Right kidney (tissue), 9 donors: ENCODE measurements at places on chromosomes 5 and 9.

- no peak for DNase-seq
Measured at GRCh38 chr9:107224252-107224651, 58.8 kb upstream of the RAD23B start.

DNA sequence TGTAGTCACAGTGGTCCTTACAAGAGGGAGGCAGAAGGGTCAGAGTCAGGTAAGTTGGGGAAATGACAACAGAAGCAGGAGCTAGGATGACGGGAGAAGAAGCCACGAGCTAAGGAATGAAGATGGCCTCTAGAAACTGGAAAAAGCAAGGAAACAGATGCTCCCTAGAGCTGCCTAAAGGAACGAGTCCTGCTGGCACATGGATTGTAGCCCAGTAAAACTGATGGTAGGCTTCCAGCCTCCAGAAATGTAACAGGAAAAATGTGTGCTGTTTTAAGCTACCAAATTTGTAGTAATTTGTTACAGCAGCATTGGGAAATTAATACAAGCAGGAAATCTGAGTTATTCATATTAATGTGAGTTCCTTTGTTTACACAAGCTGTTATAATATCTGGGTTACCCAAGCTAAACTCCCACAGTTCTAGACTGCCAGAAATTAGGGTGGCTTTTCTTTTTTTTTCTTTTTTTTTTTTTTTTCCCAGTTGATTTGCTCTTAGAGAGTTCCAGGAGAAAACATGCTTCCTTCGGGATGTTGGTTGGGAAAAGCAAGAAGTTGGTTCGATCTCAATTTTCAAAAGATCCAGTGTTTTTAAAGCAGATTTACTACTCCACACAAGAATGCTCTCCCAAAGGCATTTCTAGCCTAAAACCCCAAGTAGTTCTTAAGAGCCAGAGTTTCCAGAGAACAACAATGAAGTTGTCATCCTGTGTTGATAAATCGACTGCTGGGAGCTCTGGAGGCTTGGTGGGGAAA lies 400.0 kb upstream of the SLC24A2 start:
- DNase-seq = no peak

GRCh38 chr9:70801181-70801829 lies 320.1 kb downstream of the TRPM3 start:
- DNase-seq = no peak

GRCh38 chr5:14410394-14411201 lies 171.0 kb upstream of the OTULINL start:
- no peak for DNase-seq

GRCh38 chr9:13410566-13411031 lies 131.1 kb upstream of the MPDZ start:
- DNase-seq = no peak

DNA sequence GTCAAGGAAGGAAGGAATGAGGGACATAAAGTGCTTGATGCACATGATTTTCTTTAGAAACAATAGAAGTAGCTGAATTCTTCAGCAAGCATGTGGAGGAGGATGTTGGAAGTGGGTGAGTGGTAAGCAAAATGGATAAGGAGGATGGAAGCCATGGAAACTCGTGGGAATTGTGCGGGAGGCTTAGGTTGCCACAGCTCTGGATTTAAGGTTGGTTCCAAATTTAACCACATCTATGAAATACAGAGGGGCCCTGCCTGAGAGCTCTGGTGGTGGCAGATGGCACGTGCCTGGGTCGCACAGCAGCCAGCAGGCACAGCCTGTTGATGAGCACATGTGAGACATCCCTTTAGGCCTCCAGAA lies 284.7 kb downstream of the SMARCA2 start:
- DNase-seq = no peak

DNA sequence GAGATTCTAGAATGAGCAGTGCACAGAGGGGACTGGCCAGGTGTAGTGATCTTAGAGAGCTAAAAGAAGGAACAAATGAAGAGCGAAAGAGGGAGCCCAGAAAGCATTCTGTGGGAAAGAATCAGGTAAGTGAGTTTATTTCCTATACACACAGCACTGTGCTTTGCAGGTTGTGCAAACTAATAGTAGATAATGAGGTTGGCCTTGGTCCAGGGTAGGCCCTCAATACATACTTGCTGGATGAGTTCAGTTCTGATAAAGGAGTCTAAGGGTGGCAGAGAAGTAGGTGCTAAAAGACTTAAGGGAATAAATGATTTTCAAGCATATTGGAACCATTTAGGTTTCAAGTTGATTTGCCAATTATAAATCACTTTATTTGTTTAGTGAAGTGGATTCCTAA lies 122.0 kb downstream of the NPR3 start:
- DNase-seq = no peak

DNA sequence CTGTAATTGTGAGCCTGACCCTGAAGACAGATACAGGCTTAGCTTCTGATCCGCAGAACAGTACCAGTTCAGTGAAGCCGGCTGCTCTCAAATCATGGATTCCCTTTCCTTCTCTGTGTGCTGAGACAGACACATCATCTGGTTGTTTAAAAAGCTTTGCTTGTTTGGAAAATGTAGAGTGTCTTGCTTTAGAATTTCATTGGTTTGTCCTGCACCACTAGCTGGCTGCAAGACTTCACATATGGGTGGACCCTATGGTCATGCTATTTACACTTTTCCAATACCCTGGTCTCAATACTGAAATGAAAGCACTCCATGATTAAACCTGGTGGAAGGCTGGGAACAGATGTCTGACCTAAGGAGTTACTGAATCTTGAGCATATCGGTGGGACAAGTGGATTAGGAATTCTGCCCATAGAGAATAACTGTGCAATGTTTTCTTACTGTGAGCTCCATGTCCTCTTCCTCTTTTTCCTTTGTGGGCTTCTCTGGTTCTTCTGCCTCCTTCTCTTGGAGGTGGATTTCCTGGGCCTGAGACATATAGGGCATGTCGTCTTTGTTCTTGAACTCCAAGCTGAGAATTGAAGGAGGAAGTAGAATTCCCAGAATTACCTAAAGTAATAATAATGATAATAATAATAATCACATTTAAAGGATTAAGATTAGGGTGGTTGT lies 201.1 kb upstream of the KLF9 start:
- DNase-seq = no peak

GRCh38 chr9:6142799-6143454 lies 72.7 kb upstream of the IL33 start:
- no peak for DNase-seq

DNA sequence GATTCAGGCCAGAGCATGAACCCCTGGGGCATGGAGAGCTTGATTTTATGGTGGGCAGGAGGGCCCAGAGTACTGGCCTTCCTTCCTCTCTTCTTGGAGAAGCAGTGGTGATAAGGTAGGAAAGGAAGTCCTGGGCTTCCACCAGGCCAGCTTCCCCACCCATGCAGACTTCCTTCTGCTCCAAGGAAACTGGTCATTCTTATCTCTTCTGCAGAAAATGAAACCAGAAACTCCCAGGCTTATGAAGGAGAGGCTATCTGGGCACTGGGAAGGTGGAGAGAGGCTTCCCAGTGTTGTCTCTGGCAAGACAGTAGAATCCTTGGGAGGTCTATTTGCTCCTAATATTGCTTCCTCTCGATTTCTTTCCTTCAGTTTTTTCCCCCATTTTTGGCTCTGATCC lies 110.5 kb upstream of the EQTN start:
- DNase-seq = no peak
